Caco-2 (cell line): ENCODE measurements at places on chromosomes 7 and 10.

DNA sequence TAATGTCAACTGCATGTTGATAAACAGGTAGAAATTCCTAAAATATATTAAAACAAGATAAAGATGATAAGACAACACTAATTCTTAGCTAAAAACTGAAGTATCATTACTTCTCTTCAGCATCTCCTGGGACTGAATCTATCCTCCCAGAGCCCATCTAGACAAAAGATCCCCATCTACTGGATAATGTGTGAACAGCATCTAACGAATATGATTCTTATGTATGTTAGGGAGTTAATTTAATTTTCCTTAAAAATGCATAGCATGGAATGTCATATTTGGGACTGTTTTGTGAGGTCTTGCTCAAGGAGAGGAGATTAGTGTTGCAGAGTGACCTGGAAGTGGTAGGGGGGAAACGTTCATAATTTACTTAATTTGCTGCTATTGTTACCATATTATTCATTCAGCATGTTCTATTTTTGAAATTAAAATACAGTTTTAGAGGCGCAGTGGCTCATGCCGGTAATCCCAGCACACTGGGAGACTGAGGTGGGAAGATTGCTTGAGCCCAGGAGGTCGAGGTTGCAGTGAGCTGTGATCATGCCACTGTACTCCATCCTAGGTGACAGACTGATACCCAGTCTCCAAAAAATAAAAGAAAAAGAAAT lies 305.1 kb upstream of the CSTF2T start:
- DNase-seq = peak; percentile 62

- DNase-seq = no peak
Observed at GRCh38 chr7:116150588-116150987, 59.8 kb upstream of the TES start.

DNA sequence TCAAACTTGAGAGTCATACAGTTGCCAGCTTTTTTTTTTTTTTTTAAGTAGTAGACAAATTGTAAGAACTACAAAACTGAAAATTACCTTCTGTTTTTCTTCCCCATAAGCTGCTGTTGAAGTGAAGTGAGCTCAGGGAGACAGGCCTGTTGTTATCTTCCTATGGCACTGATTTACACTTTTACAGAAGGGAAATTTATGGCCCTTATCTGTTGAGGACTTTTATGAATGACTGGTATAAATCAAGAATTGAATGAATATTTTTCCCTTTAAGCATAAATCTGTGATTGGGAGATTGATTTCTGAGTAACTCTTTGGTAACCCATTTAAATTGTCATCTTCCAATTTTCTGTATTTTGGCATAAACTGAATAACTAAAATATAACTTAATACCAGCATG lies 124.0 kb downstream of the SDK1 start:
- no peak for DNase-seq

DNA sequence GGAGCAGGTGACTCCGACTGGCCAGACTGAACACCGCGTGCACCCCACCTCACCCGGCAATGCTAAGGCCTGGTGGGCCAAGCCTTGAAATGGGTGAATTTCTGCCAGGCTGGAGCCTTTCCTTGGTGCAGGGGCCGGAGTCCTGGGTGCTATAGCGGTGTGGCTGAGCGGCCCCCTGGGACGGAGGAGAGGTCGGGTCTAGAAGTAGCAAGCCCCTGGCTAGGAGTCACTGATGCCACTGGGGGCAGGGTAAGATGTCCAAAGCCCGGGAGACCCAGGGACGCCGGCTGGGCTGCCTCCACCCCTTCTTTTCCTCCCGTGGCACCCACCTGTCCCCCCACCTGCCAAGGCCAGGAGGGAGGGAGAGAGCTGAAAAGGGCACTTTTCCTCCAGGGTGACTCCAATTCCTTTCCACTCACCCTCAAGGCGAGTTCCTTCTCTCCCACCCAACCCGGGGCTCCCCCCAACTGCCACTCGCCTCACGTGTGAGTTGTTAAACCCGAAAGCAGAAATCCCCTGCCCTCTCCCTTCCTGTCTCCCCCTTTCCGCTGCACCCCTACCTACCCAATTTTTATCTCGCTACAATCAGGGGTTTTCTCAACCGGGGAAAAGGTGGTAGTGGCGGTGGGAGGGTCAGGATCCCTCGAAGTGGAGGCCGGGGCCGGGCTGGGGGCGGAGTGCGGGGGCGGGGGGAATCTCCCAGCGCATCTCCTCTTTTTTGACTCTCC lies 6.0 kb upstream of the GATA3 start:
- DNase-seq = no peak

GRCh38 chr7:94041529-94041928 lies 37.4 kb upstream of the BET1 start:
- no peak for DNase-seq

- no peak for DNase-seq
Observed at GRCh38 chr7:155298288-155298833, 683 bp downstream of the INSIG1 start.

DNA sequence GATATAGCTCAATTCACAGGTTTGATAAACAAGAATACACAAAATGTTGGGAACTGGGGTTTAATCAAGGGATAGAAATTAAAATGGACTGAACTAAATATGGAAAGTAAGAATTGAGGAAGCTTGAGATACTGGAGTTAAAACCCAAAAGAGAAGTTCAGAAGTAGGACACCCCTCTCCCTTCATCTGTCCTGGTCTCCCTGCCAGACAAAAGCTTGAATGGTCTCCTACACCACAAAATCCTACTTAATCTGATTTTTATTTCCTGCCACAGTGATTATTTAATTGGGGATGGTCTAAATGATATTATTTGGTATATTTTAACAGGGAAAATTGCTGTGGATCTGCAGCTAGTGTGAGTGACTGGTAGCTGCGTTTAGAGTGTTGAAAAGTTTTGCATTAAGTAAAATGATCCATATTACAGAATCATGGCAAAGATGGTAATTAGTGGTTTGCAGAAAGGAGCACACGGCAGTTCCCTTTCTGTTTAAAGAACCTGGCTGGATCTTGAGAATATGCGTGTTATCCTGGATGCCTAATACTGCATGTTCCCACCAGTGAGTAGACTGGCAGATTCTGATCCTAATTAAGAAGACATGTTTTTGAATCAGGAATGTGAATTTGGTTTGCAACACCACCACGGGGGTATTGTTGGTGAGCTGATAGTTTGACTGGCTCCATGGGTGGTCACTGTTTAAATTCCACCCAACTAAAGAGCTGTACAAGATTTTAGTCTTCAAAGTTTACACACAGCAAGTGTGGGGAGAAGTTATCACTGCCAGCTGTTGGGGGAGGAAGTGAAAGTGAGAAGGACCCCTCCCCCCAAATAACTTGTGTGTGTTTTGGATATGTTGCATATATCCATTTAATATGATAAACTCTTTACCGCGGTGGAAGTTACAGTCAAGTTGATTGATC lies 5.5 kb downstream of the RBM20 start:
- no peak for DNase-seq

GRCh38 chr7:137073571-137074325 lies 205.3 kb downstream of the CHRM2 start:
- DNase-seq = no peak

- peak; percentile 60 for DNase-seq
Observed at GRCh38 chr10:121662945-121663917, 65.0 kb upstream of the FGFR2 start.

- DNase-seq = no peak
Observed at GRCh38 chr7:15866753-15867152, 180.3 kb upstream of the MEOX2 start.
